ENCODE measurements at places on chromosomes 3 and 15. TPM values are rescaled to one million over a fixed set of nuclear protein-coding genes. Genes with fewer than 3 reads are reported as not detected.

Gene TMEM207
- total RNA-seq = not detected

Gene VEPH1
- not detected for total RNA-seq

Gene VIPR1
- total RNA-seq = 122 TPM

Gene EFHB
- 3.2 TPM for total RNA-seq

Gene IVD
- 120 TPM for total RNA-seq

Gene ZNF860
- total RNA-seq = 2.1 TPM

Gene APOD
- total RNA-seq = not detected

Gene TUSC7
- total RNA-seq = not detected

Gene PRSS50
- total RNA-seq = not detected

Gene PLCH1
- total RNA-seq = not detected

Gene JMJD7
- total RNA-seq = 81.4 TPM

Gene TOP2B
- total RNA-seq = 187 TPM

Measured in naive thymus-derived CD8-positive, alpha-beta T cell (primary cell).